Heart left ventricle (tissue), 16 donors: ENCODE measurements at places on chromosomes 6 and 20. TPM values are rescaled to one million over a fixed set of nuclear protein-coding genes. Genes with fewer than 3 reads are reported as not detected.

The TXLNB gene
- total RNA-seq = 150 TPM

- no peak for DNase-seq
These were observed 5.4 kb downstream of the OR2H2 start for GRCh38 chr6:29590218-29590808.

DNA sequence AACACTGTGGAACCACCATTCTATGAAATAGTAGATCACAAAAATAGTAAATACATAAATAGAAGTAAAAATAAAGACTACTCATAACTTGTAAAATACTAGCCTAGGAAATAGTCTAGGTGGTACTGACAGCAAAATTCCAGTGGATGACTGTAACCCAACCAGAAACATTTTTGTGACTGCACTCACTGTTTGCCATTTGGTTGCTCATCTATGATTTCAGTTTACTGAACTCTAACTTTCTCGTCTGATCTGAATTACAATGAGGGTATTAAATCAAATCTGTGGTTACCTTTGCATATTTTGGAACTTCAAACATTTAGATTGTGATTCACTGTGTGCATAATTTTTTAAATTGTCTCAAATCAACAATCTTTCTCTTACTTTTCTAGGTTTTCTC lies 151.1 kb downstream of the KHDC1L start:
- DNase-seq = no peak

The FAM229B gene
- total RNA-seq = 58.3 TPM
